ENCODE measurements at places on chromosomes 12 and 14. TPM values are rescaled to one million over a fixed set of nuclear protein-coding genes. Genes with fewer than 3 reads are reported as not detected.

Gene SERPINA10
- not detected for total RNA-seq

Gene ST8SIA1
- total RNA-seq: 17.5 TPM

- DNase-seq: no peak
Measured at GRCh38 chr12:50188875-50189575, 21.9 kb upstream of the CERS5 start.

Gene SLC8B1
- 2.9 TPM for total RNA-seq

Gene MNAT1
- 76.2 TPM for total RNA-seq

DNA sequence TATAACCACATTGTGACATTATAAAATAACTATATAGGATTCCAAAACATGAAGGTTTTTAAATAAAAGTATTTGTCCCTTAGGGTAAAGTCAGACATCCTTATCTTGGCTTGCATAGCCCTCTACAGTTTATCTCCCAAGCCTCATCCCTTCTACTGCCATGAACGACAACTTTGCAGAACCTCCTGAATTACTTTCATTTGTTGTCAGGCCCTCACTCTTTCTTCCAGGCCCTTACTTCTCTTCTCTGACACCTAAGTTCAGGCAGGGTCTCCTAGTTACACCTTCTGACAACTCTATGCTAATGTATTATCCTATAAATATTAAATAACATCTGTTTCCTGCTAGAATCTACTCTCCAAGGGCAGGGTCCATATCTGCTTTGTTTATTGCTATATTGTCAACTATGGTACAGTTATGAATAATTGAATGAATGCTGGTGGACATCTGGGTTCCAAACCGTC, 115.7 kb upstream of the MDM1 start:
- no peak for DNase-seq

DNA sequence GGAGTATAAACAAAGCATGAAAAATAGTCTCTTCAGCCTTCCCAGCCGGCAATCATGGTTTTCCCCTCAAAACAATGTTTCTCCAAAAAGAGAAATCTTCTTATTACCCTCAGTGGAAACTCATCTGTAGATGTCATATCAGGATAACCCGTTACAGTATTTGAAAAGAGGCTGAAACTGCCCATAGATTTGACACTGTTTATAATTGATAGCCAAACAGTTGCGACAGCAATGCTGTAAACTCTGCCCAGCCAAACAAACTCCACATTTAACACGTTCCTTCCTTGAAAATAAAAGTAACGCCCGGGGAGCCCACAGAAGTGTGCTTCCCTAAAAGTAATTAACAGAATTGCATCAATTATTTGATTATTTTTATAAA, 201.3 kb upstream of the FOXN3 start:
- peak; percentile 29 for DNase-seq

All from frontal cortex (tissue), 4 donors.